ENCODE measurements at places on chromosomes 1 and 21.

DNA sequence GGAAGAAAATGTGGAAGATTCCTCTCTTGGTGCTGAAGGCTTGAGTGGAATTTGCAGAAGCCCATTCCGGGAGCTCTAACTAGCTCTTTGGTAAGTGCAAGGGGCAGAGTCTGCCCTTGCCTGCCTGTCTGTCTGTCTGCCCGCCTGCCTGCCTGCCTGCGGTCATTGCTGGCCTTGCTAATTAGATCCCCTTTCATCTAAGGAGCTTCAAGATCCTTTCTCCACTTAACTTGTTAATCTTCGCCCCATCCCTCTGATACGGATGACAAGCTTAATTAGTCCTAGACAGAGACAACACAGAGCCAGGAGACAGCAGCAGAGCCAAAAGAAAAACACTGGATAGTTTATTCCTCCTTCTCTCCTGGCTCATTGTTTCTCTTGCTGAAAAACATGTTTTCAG lies 80.2 kb upstream of the GADD45A start:
- DNase-seq, result no peak

- no peak for DNase-seq
Observed at GRCh38 chr1:93585059-93585966, 96.3 kb downstream of the BCAR3 start.

DNA sequence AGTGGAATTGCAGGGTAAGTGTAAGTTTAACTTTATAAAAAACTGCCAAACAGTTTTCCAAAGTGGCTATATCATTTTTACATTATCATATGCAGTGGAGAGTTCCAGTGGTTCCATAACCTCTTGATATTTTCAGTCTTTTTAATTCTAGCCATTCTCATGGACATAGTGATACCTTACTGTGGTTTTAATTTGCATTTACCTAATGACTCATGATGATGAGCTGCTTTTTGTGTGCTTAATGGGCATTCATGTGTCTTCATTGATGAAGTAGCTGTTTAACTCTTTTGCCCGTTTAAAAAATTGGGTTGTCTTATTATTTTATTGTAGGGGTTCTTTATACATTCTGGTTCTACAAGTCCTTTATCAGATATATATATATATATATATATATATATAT lies 29.4 kb downstream of the SNX27 start:
- DNase-seq, result no peak

- DNase-seq, result no peak
Observed at GRCh38 chr1:202616355-202616915, 93.8 kb downstream of the SYT2 start.

- no peak for DNase-seq
Observed at GRCh38 chr1:1020415-1021009, 592 bp downstream of the AGRN start.

DNA sequence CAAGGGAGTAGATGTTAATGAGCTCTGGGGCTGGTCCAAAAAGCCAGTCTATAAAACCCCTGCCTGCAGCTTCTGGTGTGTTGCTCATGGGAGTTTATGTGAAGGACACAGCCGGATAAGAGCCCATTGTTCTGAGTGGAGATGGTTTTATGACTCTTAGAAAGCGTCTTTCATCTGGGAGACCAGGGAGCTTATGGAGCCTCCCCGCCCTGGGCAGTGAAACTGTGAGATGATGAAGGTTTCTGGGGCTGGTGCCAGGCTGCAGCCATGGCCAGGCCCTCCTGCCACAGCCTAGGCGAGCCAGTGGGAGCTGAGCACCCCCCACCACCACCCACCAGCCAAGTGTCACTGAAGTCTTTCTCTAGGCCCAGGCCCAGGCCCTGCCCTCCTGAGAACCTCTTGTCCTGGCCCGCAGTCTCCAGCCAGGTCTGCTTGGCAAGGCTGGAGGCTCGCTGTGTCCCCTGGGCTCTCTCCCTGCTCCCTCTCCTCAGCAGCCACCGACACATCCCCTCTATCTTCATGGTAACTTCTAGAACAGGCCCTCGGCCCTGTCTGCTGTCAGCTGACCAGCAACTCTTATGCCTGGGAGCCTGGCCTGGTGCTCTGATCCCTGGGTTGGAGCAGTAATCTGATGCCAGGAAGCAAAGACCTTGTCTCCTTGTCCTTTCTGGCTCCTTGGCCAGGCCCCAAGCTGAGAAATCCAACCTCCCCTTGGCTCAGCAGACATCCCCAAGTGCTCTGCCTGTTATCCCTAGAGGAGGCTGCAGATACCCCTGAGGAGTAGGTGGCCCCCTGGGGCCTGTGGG lies 7.6 kb upstream of the ARHGEF10L start:
- DNase-seq, result no peak

DNA sequence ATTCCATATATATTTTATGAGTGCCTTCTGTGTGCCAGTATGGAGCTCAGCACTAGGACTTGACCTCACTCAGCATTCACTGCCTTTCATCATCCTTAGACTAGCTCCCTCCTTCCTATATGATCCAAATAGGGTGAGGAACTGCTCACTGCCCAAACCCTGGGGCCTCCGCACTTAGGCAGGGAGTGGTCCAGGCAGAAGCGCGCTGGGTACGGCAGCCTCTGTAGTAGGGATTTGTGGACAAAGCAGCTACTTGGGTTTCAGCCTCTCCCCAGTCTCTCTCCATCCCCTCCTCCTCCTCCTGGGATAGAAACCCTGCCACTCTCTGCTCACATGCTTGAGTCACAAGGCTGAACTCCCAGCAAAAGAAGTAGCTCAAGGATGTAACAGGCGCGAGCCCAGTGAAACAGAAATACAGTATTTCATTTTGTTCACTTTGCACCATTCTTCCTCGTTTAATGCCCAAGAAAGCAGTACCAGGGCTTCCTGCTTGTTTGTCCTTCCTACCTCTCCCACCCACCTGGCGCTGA lies 32.9 kb downstream of the PLEKHA6 start:
- DNase-seq, result no peak

GRCh38 chr1:205321162-205321958 lies at the start of gene NUAK2:
NUAK2 (minus strand) TSS chr1:205321745; CDS start chr1:205321628, 117 bp downstream.
- DNase-seq, result peak; percentile 88

DNA sequence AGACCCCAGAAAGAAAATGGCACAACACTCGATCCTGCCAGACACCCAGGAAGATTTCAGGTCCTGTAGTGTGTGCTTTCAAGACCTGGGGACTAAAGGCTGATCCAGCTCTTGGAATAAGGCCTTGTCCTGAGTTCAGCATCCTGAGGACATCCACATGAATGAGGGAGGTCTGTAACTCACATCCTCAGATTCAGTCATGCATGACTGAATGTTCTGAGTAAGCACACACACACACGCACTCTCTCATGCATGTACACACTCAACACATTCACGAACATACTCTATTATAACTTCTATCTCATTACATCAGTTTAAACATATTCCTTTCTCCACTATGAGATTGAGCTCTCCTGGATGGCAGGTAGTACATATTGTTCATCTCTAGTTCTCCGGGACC lies 273.4 kb upstream of the BEND5 start:
- no peak for DNase-seq

GRCh38 chr1:234918961-234919761 lies 209.5 kb downstream of the TOMM20 start:
- no peak for DNase-seq

DNA sequence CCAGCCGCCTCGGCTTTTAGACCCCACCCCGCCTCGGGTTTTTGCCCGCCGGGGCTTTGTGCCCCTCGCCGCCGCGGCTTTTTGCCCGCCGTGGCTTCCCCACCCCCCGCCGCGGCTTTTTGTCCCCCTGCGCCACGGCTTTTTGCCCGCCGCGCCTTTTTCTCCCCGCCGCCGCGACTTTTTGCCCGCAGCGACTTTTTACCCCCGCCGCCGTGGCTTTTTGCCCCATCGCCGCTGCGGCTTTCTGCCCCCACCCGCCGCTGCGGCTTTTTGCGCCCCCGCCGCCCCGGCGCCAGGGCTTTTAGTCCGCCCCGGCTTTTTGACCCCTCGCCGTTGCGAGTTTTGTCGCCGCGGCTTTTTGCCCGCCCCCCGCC lies 474.4 kb downstream of the FAM72C start:
- no peak for DNase-seq

DNA sequence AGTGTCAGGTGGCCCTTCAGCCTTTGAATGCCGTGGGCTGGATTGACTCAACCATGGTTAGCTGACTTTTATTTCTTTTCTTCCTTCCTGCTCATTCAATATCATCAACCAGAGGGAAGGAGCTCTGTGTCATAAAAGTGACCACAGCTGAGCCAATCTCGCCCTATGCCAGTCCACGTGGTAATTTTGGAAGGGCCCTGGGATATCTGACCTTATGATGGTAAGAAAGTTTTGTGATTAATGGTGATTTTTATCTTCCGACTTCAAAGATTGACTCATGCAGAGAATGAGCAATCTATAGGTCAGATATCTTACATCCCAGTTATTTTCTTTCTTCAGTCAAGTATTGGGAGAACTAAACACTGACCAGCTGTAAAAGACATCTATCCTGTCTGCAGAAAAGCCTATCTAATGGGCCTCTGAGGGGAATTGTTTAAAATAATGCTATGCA lies 170.3 kb downstream of the ZC3H11B start:
- DNase-seq, result no peak

Measured in CD4-positive, alpha-beta T cell treated with Interleukin-1 beta for 1 hour (primary cell).